ENCODE measurements at places on chromosomes 1 and 21. TPM values are rescaled to one million over a fixed set of nuclear protein-coding genes. Genes with fewer than 3 reads are reported as not detected.

- DNase-seq = no peak
Observed at GRCh38 chr1:52877554-52877953, 35.0 kb downstream of the ZYG11A start.

DNA sequence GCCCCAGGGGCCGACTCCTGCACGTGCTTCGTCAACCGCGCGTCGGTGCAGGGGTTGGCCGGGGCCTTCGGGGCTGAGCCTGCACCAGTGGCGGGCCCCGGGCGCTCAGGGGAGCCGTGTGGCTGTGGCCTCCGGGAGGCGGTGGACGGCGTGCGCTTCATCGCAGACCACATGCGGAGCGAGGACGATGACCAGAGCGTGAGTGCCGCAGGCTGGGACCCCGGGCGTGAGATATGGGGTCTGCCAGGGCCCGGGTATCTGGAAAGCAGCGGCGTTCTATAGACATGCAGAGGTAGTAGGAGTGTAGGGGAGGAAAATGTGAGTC is 4.3 kb downstream of the CHRNB2 start:
- no peak for DNase-seq

The LCE6A gene
- not detected for total RNA-seq

The NPR1 gene
- 0.07 TPM for total RNA-seq

The RPRD2 gene
- 22.2 TPM for total RNA-seq

DNA sequence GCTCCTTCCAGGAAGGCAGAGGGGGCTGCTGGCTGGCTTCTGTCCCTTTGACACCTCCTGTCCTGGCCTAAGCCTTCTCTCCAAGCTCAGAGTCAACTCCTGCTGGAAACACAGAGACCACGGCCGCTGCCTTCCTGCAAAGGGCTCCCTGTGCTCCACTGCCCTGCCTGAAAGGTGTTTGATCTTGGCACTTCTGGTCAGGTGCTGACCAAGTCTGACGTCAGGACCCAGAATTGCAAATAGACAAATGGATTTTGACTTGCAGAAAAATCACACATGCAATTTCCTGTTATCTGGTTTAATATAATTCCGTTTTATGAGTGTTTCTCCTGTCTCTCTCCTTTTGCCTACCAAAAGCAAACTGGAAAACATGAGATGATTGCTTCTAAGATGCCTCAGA is 86.5 kb upstream of the HMGB4 start:
- DNase-seq = no peak

- peak; percentile 43 for DNase-seq
Observed at GRCh38 chr1:89085781-89086180, 20.8 kb upstream of the GBP1 start.

The POLR3GL gene
- 30.9 TPM for total RNA-seq

DNA sequence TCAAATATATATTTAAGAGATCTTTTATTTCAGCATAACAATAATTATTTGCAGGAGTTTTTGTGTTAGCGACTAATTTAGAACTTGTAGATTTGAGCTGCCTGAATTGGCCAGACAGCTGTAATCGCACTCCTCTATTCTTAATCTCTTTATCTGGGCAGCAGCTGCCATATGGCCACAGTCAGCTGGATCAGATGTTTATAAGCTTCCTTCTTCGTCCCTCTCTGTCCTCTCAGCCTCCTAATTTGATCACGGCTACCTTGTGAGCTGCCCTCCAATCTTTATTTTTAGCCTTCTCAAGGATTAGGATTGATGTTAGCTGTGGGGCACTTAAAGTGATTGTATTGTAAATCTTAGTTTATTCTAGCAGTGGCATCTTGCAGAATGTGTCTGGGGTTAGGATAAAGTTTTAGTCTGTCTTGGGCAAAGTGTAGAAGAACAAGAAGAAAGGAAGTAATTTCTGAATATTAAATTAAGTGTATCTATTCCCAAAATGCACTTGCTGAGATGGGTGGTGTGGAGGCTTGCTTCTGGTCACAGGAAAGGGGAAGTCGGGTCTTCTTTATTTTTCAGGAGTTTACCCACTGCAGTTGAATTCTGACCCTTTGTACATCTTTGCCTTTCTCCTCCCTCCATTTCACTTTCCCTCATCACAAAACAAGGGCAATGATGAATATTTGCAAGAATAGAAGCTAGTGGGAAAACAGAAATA is 1.1 kb downstream of the ZBTB18 start:
- no peak for DNase-seq

The ANGPTL3 gene
- not detected for total RNA-seq

The BCAR3 gene
- total RNA-seq = 0.82 TPM

DNA sequence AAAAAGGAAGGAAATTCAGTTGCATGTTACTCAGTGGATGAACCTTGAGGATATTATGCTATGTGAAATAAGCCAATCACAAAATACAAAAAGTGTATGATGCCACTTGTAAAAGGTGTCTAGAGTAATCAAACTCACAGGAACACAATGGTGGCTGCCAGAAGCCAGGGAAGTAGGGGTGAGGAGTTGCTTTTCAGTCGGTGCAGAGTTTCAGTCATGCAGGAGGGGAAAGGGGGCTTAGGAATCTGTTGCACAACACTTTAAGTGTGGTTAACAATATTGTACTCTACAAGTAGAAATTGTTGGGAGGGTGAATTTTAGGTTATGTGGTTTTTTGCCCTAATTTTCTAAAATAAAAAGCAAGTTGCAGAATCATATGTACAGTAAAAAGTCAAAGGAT is 184.2 kb upstream of the RAB4A start:
- no peak for DNase-seq

DNA sequence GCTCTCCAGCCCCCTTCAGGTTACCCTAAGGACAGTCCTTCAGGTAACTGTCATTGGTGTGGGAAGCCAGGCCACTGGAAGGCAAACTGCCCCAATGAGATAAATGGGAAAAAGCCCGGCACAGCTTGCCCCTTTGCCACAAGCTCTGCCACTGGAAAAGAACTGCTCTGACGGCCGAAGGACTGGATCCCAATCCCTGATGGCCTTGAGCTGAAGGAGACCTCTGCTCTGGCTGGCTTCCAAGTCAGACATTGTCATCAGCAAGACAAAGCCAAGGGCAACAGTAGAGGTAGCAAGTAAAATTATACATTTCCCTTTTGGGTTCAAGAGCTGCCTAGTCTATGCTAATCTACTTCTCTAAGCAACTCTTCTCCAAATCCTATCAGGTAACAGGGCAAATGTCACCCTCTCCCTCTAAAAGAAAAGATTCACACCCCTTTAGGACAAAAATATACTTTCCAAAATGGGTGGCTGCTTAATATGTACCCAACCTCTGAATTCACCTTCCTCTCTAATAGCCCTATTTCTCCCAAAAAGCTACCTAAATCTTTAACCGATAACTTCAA is 145.8 kb downstream of the ADSS2 start:
- DNase-seq = no peak

The AK2 gene
- total RNA-seq = 328 TPM

DNA sequence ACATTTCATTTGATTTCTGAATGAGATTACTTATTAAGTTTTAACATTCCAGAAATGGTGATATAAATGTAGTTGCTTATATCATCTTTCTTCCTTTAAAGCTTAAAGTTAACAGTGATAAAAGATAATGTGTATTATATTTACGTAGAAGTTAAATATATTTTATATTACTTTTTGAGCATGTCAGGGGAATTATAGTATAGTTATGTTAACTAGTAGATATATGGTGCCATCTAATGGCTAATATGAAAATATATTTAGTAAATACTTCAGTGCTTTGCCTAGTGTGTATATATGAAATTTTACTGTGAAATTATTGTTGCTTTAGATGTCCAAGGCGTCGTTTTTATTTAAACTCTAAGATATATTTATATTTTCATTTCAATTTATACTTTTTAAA is 51.5 kb downstream of the SYT14 start:
- no peak for DNase-seq

GRCh38 chr1:44919400-44919799 is 67.0 kb downstream of the EIF2B3 start:
- DNase-seq = no peak

DNA sequence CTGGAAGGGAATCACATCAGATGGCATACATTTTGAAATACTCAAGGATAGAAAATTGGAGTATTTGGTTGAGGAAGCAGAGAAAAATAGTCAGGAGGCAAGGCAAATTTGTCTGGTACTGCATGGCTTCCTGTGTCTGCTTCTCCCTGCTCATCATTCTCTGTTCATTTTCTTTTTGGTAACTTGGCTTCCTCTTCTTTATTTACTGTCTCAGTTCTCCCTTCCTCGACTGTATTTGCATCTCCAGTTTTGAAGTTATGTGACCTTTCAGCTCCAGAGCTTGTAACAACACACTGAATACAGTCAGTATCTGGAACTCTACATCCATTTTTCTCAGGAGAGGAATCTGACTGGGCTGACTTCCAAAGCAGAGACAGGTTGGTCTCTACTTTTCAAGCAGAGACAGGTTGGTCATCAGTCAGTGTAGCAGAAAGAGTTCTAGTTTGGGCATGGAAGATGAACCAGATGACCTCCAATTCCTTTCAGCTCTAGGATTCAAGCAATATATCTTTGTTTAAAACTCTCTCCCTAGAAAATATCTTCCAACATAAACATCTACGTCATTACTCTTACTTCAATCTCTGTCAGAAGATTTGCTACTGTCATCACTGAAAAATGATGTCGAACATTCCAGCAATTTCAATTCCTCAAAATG is 571.2 kb downstream of the ADGRL2 start:
- no peak for DNase-seq

The AGT gene
- total RNA-seq = not detected

The TMCO1 gene
- 76.7 TPM for total RNA-seq

The LYPD8 gene
- total RNA-seq = not detected

The ORC1 gene
- total RNA-seq = 43.0 TPM

GRCh38 chr1:51639694-51640093 is 22.8 kb downstream of the OSBPL9 start:
- DNase-seq = no peak

The OR2T2 gene
- total RNA-seq = not detected

DNA sequence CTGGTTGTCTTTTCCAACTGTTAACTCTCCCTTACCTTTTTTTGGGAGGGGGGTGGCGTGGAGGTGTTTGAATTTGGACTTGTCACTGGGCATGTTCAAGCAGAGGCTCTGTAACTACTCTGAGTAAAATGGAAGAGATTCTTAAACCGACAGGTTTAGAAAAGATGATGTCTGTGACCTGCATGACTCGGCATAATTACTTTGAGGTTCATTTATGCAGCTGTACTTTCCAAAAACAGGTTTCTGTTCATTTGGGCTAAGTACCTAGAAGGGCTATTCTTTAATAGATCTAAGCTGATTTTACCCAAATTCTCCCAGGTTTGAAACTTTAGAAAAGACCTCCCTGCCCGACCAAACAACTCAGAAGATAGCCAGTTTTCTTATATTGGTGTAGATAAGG is 80.3 kb downstream of the SLC35A3 start:
- DNase-seq = no peak

DNA sequence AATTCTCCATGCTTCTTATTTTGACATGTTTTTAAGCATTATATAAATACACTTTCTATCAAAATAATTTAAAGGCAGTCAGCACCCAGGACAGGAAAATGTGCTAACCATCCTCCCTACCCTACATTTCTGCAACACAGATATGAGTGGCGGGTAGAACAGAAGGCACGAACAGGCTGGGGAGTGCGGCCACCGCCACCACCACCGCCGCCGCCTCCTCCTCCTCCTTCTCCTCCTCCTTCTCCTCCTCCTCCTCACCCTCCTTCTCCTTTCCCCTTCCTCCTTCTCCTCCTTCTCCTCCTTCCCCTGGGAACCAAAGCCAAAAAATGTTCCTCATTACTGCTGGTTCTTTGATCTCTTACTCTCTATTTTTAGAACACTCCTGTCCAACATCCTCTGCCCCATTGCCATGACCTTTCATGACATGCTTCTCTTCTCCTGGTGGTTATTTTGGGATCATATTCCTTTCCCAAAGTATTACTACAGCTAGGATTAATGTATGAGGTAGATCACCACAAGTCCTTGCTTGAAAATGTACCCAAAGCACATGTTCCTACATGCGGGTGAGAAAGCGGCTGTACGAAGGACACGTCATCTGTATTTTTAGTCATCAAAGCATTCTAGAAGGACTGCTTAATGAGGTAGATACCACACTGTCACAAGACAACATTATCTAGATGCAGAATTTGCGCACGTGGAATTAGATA is 24.5 kb upstream of the CCN1 start:
- DNase-seq = no peak

GRCh38 chr1:1299686-1300351 is 7.9 kb downstream of the ACAP3 start:
- DNase-seq = no peak

DNA sequence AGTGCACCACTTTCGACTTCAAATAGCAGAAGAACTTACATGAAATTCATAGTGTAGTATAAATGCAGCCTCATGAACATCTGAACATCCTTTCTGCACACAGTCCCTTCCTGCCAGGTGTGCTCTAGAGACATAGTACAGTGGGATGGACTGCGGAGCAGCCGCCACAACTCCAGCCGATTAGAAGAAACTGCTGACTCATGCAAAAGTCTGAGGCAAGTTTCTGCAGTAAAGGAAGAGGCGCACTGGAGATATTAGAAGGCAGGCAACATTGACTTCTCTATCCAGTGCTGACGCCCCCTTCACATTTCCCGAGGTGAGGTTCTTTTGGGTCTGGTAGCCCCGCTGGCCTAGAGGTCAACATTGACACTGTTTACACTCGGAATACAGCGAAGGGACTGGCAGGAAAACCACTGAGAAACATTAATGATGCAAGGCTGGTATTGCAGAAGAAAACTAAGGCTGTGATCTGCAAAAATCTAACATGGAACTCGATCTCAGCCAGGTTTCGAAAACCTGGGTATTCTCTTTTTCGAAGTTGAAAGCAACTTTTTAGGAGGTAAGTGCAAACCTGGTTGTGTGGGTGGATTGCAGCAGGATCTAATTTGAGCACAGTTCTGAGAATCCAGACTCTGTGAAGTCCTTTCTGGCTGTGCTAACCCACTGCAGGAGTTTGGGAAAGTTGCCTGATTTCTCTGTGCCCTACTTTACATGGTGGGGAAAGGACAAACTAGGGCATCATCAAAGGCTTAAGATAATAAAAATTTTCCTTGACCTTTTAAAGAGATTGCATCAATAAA is 90.7 kb downstream of the CDC7 start:
- DNase-seq = peak; percentile 23

GRCh38 chr1:235575597-235575996 is 71.3 kb upstream of the B3GALNT2 start:
- no peak for DNase-seq

All from activated CD4-positive, alpha-beta memory T cell treated with anti-CD3 and anti-CD28 coated beads for 36 hours (primary cell).